ENCODE measurements at places on chromosomes 5 and 9.

- DNase-seq: no peak
Observed at GRCh38 chr9:136922540-136922939, 22.0 kb downstream of the FBXW5 start.

DNA sequence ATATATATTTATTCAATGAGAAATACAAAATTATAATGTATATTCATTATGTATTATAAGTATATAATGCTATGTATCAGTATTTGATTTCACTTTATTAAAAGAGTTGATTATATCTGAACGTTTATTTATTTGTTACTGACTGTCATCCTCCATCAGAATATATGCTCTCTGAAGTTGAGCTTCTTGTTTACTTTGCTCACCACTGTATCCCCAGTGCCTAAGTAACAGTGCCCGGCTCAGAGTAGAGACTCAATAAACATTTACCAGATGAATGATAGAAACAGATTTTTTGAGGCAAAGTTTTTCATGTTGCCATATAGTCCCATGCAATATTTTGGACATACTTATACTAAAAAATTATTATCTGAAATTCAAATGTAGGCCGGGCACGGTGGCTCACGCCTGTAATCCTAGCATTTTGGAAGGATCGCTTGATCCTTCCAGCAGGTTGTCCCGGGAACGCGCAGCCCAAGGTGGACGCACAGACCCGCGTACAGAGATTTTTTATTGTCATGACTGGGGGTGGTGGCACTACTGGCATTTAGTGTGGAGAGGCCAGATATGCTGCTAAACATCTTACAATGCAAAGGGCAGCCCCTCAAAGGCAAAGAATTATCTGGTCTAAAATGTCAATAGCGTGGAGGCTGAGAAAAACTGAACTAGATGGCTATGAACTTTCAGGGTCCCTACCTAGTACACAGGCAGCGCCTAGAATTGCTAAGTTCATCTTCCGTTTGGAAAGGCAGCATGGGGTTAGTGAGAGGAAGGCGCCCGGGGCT lies 761 bp upstream of the DNAJC25 start:
- peak; percentile 20 for DNase-seq

DNA sequence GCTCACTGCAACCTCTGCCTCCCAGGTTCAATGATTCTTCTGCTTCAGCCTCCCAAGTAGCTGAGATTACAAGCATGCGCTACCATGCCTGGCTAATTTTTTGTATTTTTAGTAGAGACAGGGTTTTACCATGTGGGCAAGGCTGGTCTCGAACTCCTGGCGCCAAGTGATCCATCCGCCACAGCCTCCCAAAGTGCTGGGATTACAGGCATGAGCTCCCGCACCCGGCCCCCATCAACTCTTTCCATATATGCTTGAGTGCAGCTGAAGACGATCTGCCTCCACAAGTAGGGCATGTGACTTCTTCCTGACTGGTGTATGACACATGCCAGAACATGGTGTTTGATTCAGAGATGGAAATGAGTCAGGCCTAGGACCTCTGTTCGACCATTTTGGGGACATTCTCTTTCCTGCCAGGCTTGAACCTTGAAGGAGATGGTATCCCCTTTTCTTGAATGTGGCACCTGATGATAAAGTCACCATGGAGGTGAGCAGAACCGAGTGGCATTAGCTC lies 7.5 kb upstream of the CNOT6 start:
- DNase-seq: no peak

GRCh38 chr5:37715361-37715760 lies 124.5 kb downstream of the GDNF start:
- no peak for DNase-seq

DNA sequence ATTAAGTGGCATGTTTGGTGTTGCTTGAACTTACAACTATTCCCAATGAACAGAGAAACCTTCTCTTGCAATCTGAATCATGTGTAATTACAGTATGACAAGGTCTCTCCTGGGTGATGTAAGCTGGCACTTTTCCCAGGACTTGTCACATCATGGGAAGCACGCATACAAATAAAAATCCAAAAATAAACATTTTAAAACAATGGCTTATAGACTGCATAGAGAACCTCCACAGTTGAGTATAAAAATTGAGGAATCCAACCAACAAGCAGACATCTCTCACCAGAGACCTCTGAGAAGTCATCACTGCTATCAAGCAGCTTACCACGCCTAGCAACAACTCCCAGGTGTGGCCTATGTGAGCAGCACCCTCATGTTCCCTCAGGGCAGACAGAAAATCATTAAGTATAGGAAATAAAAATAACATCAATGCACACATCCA lies 3.9 kb downstream of the MLLT3 start:
- DNase-seq: no peak

DNA sequence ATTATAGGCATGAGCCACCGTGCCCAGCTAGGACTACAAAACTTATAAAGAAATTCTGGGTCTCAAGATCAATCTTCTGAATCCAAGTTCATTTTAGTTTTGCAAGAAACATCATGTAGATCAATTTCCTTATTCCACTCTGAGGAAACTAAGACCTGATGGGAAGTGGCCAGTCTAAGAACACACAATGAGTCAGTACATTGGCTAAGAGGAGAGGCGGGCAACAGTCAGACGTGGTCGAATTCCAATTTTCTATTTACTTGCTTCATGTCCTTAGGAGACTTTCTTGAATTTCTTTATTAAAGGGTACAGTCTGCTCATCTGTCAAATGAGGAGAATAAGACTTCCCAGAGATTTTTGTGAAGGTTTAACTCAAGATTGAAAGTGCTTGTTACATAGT lies 432.1 kb upstream of the BRINP1 start:
- no peak for DNase-seq

DNA sequence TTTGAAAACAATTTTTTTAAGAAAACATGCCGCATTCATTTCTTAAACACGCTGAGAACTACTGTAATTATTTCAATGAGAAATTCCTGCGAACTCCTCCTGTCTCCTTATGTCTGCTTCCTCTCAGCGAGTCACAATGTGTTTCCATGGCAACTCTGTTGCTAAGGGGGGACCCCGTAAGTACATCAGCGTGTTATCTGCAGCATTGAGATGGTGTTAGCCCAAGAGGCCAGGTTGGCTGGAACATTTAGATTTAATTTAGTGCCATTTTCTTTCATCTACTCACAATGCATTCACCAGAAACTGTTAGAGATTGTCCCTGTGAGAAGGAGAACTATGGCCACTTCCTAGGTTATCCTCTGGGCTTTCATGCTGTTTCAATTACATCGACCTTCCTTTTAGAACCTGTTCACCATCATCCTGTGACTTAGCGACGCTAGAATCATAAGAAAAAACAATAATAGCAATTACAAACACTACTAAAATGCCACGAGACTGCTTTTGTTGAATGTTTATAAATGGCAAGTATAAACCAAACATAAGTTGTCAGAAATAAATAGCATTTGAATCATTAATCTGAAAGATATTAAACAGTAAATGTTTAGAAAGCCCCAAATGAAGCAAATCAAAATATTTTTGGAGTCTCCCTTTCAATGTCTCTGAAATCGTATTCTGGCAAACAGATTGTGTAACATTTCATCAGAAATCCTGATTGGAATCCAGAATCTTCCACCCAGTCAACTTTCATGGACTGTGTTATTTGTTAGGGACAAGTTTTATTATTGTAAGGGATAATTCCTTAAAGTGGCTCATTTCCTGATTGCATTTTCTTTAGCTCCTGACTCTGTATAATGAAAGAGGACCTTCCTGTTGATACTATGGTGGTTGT lies 39.7 kb upstream of the SHC3 start:
- DNase-seq: no peak

DNA sequence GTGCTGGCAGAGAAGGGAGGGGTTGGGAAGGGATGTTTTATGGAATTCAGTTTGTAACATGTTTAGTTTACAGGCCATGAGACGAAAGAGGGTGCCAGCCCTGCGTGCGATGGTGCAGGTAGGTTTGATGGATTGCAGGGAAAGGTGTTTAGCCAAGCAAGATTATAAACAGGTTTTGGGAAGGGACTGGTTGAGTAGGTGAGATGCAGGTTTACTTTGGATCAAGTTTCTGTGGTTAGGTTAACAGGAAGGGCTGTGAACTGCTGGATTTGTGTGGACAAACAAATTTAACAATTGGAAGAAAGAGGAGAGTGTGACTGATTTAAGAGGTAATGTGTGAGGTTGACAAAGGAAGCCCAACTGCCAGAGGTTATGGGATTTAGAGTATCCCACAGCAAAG lies 32.6 kb upstream of the GPX3 start:
- no peak for DNase-seq

DNA sequence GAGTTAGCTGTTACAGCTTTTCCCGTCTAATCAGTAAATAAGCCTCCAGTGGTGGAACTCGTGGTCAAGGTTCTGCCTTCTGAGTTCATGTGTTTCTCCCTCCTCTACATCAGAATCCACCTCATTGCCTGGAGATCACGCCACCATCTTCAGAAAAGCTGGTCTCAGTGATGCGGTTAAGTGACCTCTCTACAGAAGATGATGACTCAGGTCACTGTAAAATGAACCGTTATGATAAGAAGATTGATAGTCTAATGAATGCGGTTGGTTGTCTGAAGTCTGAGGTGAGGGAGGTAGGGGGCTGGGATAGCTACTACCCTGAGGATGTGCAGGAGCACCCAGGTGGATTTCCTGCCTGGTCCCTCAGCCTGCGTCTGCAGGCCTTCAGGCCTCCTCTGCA lies 13.3 kb downstream of the ODF2 start:
- no peak for DNase-seq

DNA sequence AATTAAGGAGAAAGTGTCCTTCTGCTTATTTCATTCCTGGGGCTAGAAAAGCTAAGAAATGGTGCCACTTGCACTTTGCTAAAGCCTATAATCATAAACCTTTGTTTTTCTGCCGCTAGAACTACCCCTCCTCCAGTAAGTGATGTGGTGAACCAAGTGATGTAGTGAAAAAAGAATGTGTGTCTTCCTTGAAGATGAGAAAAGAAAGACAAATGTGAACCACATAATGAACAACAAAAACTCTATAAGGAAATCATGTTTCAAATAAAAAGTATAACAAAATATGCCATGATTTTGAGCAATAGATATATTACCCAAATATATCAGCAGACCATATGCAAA lies 179.0 kb upstream of the SGCD start:
- no peak for DNase-seq

DNA sequence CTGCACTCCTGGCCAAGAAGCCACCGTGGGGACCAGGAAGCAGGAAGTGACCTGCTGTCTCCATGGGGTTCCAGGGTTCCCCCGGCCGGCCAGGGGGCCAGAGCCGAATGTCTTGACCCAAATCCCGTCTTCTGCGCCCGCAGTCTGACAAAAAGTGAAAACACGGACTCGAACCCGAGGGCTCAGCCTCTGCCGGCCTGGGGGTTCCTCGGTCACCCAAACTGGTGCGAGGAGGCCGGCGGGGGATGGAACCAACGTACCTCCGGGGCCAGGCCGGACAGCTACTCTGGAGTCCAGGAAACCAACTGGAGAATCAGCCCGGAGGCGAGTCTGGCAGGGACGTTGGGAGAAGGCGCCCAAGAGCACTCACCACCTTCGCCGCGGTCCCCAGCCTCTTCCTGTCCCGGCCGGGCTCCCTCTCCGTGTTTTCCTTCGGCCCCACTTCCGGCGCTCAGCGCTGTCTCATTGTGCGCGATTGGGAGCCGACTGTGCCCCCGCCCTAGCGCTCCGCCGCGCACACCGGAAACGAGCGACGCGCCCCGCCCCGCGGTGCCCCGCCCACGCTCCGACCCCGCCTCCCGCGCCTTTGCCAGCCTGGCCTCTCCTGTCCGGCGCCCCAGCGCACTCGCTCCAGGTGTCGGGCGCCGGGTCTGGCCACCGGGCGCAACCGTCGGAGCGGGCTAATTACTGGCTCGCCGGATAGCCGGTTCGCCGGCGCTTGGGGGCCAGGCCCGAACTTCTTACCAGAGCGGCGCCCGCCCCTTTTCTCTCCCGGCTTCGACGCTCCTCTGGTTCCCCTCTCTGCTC lies at the start of gene TUT7:
Gene TUT7, minus strand, starts transcription at position 400 of the 807 bp plus-strand sequence. CDS start 1,211 bp downstream, outside the sequence.
- DNase-seq: peak; percentile 96

DNA sequence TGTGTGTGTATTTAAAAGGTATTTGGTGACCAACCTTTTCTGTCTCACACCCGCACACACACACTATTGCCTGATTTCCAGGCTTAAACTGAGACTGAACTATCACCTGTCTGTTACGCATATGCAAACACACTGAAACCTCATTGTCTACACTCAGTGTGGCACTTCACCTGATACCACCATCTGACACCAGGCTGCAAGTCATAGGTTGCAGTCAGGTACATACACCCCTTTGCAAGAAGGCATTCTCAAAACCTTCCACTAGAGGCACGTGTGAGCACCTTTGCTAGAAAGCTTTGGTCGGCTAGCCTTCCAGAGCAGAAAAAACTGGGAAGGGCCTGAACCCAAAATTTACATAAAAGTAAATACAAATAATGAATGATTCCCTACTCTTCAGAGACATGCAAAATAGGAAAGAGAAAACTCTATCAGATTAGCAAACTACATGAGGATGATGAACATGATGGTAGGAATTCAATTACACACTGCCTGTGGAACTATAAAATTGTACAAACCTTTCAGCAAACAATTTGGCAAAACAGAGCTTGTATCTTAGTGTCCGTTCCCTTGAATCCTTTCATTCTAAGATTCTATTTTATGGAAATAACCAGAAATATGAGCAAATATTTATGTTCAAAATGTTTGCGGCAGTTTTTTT lies 5.9 kb upstream of the FOXD1 start:
- peak; percentile 83 for DNase-seq

- DNase-seq: no peak
Observed at GRCh38 chr5:6066016-6066415, 312.3 kb downstream of the MED10 start.

GRCh38 chr9:75111019-75111622 lies 22.8 kb downstream of the OSTF1 start:
- DNase-seq: no peak

DNA sequence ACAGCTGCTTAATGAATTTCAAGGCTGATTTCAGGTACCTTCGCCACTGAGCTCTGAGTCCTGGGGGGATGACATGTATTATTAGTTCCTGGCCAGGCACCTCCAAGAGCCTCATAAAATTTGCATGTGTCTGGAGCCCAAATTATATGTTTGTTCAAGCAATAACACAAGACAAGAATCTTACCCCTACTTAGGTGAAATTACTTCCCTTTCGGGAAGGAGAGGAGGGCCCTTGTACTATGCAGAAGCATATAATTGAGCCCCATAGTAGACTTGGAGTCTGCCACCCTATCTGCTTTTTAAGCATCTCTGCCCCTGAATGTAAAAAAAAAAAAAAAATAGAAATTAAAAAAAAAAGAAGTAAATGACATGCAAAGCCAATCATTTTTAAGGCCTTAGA lies 13.0 kb upstream of the TMEM38B start:
- no peak for DNase-seq

DNA sequence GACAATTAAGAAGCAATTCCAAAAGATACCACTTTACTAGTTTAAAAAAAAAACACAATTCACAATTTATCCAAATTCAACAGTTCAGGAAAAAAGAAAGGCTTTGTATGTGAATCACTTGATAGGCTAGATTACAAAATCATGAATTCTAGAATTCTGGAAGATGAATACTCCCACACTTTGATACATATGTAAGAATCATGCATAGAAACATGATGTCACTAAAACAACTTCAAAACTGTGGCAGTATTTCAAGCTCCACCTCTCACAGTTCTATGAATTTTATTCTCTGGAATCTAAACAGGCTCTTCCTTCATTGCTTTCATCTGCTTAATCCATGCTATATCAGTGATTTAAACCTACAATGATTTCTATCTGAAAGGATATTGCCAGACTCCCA lies 51.0 kb downstream of the GNAQ start:
- no peak for DNase-seq

Measured in WERI-Rb-1 (cell line).